ENCODE measurements at places on chromosomes 6 and 20.

GRCh38 chr6:67663105-67663895 is 971.8 kb upstream of the ADGRB3 start:
- DNase-seq = no peak

GRCh38 chr6:113642714-113643406 is 214.3 kb upstream of the MARCKS start:
- DNase-seq = no peak

GRCh38 chr20:15795305-15796019 is 777.8 kb downstream of the KIF16B start:
- no peak for DNase-seq

- DNase-seq = no peak
Observed at GRCh38 chr20:36126836-36127527, 27.6 kb upstream of the EPB41L1 start.

GRCh38 chr6:170232186-170233002 is 58.5 kb downstream of the DLL1 start:
- no peak for DNase-seq

DNA sequence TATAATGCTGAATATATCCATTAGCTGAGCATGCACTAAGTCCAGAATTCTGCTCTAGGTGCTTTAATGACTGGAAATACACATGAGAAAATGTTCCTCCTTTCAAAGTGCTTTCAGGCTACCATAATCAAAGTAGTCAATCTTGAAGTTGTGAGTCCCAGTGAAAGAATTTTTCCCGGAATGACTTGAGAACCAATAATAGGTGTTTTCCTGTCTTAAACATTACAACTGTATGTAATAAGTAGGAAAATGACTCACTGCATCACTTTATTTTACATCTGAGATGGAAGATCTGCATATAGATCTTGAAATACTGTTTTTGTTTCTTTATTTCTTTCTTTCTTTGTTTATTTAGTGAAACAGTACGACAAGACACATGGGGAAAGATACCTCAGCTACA is 437.4 kb upstream of the JAG1 start:
- DNase-seq = no peak

DNA sequence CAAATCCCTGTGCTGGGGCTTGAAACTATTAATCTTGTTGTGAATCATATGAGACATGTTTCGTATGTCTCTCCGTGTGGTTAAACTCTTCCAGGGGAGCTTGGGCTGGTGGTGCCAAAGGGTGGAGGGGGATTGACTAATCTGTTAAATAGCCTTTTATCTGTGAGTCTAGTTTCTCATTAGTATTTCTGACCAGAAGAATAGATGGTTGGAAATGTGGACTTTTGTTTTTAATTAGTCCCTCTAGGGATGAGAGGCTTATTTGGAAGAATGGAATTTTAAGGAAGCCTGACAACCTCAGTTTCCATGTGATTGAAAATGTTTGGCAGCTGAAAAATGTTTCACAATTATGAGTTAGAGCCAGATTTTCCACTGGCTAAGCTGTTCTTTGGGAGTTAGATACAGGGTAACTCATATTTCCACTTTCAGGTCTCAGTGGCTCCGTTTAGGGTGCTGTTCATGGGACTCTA is 117.3 kb downstream of the BCKDHB start:
- DNase-seq = no peak

DNA sequence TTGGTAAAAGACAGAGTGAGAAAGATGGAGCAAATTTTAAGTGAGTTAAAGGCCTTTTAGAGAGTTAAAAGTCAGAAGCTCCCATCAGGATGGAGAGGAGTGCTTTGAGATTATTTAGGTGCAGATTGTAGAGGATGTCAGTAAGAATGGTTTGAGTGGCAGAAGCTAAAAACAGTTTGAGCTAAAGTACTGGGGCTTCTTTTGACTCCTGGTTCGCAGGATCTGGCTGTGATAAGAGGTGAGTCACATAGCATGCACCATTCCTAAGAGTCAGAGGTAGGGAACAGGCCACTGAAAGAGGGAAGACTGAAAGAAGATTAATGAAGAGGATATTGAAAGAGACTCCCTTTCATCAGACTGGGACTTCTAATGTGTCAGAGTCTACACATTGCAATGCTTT is 1047.9 kb upstream of the MAP3K7 start:
- no peak for DNase-seq

DNA sequence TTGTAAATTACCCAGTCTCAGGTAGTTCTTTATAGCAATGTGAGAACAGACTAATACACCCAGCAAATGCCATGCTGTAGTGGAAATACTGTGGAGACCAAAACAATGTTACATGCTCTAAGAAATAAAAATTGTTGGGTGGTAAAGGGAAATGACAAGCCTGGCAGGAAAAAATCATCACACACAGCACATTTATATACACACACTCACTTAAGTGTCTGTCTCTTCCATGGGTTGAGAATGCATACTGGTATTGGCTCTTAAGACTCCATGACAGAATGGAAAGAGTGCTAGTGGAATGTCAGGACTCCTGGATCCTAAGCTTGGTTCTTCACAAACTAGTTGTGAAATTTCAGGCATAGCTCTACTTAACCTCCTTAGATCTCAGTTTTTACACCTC is 343.0 kb downstream of the CD83 start:
- DNase-seq = no peak

- no peak for DNase-seq
Observed at GRCh38 chr6:104955491-104955890, 1.4 kb upstream of the LIN28B start.

- DNase-seq = no peak
Observed at GRCh38 chr6:56037601-56038000, 162.2 kb upstream of the BMP5 start.

DNA sequence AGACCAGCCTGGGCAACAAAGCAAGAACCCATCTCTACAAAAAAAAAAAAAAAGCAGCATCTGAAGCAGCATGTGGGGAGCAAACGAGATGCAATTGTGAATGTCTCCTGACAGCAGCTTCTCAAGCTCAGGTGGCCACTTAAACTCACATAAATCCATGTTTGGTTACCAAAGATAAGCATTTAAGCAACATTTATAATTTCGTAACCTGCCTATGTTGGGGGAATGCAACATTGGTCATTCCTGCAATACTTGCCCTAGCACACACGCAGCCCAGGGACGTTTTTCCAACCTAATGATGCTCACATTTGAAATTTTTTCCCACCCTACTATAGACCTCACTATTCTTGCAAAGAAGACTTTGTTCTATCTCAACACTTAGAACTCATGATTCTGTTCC is 113.3 kb downstream of the ZFP64 start:
- no peak for DNase-seq

DNA sequence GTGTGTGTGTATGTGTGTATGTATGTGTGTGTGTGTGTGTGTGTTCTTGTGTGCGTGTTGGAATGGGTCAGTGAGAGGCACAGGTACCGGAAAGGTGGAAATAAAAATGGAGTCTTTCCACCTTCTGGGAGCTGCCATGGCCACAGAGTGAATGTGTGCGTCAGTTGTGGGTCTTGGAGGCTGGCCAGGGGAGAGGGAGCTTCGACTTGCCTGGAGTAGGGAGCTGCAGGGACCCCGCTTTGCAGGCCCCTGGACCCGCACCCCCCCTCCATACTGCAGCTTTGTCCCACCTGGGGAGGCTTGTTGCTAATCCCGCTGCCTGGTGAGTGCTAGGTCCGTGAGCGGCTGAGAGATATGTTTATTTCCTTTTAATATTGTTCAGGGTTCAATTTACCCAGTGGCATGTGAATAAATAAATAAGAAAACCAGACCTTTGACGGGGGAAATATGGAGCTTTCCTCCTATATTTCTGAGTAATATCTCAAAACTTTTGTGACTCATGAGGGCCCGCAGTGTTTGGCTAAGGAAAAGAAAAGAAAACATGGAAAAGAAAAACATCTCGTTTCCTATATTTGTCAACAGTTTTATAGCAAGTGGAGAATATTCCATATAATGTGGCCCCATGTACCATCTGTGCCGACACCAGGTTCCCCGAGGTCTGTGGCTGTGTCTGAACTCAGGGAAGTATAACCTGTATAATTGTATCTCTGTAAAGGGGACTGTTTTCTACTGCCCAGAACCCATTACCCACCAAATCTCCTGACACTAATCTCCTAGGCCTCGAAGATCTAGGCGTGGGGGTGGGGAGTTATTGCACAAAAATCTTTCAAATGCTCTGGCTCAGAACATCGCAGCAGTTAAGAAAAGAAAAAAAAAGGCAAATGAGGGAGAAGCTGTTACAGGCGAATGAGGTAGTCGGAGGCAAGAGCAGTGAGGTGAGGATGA is 24.6 kb upstream of the CCDC167 start:
- DNase-seq = no peak

GRCh38 chr6:37456126-37456525 is 23.1 kb downstream of the CMTR1 start:
- DNase-seq = no peak

- DNase-seq = no peak
Observed at GRCh38 chr6:36349240-36349639, 12.6 kb upstream of the BNIP5 start.

DNA sequence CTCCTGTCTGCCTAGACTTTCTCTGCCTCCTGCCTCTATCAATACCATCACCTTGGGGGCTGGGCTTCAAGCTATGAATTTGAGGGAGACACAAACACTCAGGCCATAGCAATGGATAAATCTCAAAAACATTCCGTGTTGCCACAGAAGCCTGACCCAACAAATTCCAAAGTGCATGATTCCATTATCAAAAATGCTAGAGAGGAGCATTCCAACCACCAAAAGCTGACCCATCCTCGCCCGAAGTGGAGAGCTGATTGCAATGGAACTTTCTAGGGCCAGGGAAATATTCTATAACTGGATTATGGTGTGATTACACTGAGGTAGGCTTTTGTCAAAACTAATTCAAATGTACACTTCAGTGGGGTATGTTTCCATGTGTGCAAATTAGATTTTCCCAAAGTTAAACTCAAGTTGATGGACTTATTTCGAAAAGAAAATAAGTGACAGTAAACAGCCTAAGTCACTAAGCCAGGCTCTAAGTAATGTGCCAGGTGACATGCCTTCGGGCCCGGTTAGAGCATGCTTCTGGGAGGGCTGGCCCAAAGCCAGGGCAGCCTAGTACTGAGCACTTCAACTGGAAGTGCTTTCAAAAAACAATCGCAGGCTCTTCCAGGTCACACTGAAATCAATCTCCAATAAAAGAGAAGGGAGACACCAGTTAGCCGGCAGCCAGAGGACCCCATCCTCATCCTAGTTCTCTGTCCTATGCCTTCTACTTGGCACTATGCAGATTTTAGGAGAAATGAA is 142.3 kb downstream of the TBXT start:
- no peak for DNase-seq

GRCh38 chr6:14665827-14666724 is 548.5 kb downstream of the CD83 start:
- DNase-seq = no peak

- DNase-seq = no peak
Observed at GRCh38 chr6:75619230-75619899, 17.7 kb downstream of the SENP6 start.

- no peak for DNase-seq
Observed at GRCh38 chr6:83536647-83537589, 24.6 kb downstream of the PRSS35 start.

DNA sequence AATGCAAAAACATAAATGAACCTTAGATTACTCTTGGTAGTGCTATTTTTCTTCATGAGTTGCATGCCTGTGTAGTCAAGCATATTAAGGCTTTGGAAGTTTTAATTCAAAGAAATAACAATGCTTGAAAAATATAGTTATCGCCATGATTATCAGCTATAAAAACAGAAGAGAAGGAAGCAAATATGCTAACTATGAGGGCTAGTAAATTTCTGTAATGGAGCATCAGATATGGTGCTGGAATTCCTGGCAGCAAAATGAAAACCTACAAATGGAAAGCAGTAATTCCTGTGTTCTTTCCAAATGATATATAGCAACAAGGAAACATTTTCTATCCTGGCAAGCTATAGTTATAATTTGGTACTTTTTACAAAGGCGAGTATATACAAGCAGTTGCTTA is 29.7 kb downstream of the DOP1A start:
- no peak for DNase-seq

DNA sequence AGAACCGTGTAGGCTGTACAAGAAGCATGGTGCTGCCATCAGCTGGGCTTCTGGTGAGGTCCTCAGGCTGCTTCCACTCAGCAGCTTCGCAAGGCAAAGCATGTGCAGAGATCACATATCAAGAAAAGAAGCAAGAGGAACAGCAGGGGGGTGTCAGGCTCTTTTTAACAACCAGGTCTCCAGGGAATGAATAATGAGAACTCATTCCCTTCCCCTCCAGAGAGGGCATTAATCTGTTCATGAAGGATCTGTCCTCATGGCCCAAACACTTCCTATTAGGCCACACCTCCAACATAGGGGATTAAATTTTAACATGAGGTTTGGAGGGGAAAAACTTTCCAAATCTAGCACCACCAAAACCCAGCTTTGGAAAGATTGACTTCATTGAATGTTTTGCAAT is 20.0 kb downstream of the GINM1 start:
- no peak for DNase-seq

DNA sequence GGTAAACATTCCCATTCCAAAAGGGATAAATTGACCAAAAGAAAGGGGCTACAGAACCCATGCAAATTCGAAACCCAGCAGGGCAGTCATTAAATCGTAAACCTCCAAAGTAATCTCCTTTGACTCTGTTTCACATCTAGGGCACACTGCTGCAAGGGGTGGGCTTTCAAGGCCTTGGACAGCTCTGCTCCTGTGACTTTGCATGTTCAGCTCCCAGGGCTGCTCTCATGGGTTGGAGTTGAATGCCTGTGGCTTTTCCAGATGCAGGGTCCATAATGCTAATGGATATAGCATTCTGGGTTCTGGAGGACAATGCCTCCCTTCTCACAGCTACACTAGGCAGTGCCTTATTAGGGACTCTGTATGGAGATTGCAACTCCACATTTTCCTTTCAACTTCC is 211.9 kb upstream of the MANEA start:
- DNase-seq = no peak

GRCh38 chr20:10873026-10873425 is 199.2 kb upstream of the JAG1 start:
- DNase-seq = no peak

- no peak for DNase-seq
Observed at GRCh38 chr6:159031846-159032245, 12.9 kb downstream of the TAGAP start.

DNA sequence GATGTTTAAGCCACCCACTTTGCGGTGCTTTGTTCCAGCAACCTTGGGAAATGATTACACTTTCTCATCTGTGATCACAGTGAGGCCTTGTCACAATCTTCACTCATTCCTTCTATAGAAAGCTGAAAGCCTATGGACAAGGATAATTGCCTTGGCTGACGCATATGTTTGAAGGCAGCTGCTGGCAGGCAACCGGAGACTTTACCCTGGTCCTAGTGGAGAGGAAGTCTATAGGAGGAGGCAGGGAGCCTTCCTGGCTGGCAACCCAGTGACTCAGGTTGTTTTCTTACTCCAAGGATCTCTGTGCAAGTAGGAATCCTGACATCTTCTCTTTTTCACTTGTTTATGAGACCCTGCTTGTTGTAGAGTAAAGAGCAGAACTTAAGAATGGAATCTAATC is 34.1 kb upstream of the ESR1 start:
- no peak for DNase-seq

Measured in T-cell (primary cell).